ENCODE measurements at places on chromosomes 1 and 21.

DNA sequence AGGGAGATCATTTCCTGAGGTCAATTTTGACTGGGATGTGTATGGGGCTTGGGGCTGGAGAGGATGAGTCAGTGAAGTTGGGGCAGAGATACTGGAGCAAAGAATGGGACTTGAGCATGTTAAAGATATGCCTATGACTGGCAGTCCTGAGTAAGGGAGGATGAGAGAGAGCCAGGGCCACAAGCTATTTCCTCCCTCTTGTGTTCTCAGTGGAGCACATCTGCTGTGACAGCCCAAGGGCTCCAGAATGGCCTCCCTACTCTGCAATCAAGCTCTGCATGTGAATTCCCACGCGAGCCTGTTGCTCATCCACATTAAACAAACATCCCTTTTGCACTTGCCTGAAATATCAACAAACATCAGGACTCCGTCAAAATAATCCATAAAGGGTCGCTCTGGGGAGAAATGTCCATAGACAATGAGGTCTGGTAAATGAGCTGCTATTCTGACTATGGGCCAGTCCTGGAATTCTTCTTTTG, 9.2 kb downstream of the ADCY10 start:
- DNase-seq = no peak

DNA sequence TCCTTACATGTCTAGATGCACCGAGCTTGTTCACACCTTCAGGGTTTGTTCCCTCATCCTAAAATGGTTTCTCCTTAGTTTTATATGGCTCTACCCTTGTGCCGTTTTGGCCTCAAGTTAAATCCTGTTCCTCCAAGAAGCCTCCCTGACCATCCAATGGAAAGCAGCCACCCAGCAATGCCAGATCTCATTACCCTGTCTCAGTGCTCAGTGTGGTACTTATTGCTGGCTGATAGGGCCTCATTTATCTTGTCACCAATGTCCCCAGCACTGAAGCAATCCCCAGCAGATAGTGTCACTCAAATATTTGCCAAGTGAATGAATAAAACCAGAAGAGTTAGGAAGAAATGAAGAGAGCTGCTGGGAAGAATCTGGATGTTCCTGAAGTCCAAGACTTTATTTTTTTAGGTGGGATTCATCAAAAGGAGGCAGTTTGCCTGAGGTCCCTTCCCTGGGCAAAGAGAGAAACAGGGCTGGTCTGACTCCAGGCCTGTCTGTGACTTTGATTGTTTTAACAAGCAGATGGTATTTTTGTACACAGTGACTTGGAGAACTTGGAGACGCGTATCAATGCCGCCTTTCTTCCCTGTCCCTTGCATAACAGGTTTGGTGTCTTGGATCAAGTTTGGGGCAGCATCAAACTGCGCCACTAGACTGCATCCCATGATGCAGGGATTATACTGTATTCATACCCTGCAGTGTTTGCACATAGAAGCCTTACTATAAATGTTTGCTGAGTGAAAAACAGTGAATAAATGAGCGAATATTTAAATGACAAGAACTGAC, 221.2 kb downstream of the DISC1 start:
- DNase-seq = no peak

DNA sequence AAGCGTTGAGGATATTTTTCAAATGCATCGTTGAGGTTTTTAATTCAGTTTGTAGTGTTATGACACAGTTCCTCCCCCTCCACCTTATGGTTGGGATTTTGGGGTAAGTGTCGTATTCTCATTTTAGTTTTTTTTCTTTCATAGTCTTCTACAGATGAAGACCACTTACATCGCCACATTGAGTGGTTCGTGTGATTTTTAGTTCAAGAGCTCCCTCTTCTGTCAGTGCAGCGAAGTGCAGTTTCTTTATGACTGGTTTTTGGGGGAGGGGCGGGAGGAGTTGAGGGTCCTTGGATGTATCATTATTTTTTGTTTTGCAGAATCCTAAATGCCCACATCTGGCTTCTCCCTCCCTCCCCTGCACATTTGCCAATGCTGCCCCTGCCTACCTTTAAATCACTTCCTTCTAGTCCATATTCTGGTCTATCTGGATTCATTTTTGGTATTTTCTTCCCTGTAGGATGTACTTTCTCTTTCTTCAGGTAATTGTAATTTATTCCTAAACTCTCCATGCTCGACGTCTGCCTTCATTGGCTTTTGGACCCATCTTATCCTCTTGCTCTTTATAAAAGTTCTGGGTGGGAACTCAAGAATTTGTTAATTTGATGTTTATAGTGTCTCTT, 433.1 kb downstream of the CAMTA1 start:
- DNase-seq = peak; percentile 9

DNA sequence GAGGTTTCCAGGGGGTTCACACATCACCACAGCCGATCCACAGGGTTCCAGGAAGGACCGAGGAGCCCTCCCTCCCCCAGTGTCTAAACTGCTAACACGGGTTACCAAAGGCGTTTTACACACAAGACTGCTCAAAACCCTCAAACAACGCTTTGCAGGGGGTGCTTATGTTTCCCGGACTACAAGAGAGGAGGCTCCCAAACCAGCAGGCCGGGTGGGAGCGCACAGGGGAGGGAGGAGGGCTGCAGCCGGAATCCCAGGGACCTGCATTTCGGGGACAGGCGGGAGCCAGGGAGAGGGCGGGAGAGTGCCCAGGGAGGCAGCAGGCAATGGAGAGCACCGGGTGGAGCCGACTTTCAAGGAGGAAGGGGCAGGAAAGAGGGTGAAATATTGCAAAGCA, 50.8 kb downstream of the ACBD3 start:
- no peak for DNase-seq

DNA sequence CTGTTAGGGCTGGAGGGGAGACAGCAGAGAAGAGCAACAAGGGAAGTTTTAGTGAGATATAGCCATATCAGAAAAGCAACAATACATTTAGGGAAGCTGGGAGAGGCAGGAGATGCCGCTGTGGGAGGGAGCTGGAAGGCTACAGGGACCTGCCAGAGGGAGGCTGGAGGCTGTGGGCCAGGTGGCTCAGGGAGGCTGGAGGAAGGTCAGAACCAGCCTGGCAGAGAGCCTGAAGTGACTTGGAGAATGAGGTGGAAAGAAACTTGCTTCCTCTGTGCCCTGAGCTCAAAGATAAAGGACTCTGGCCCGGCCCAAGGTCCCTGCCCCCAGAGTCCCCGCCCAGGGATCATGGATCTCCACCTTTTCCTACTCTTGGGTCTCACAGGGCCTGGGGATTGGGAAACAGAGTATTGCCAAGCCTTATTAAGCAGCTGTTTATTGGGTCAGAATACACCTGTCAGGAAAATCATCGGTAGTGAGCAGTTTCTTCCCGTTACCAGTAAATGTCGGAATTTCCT, 85.9 kb downstream of the KIF26B start:
- no peak for DNase-seq

DNA sequence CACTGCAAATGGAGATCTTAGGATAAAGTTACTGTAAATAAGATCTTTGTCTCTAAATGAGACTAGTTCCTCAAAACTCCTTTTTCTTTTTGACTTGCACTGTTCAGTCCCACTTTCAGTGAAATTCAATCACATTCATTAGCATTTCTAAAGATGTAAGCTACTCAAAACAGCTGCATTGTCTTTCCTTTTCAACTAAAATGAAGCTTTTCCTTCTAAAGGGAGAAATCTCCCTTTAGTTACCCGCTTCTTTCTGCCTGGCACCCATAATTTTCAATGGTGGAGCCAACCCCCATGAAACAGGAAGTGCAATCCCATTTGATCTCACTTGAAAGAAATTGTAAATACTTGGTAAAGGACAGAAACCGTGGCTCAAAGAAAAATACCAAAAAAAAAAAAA, 387.4 kb upstream of the PKN2 start:
- DNase-seq = no peak

GRCh38 chr1:81310250-81310649, 490.5 kb upstream of the ADGRL2 start:
- DNase-seq = no peak

DNA sequence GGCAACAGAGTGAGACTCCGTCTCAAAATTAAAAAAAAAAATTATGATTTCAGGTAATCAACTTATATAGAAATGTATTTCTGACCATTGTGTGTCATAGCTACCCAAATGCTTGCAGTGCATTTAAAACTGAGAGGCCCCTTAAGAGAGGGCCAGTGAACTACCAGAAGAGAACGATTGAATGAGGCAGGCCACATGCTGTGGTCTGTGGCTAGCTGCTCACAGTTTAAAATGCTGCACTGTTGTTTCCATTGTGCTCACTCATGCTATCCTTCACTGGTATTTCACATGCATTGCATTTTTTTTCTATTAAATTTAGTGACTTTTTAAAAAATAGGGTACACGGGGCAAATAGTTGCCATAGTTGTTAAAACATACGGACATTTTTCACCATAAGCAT, 26.0 kb downstream of the CHML start:
- DNase-seq = no peak

- DNase-seq = no peak
Observed at GRCh38 chr1:26959722-26960624, at the start of gene KDF1. KDF1 (minus strand) TSS chr1:26960468; CDS start chr1:26952380, 8,088 bp downstream.

- DNase-seq = no peak
Observed at GRCh38 chr1:149936170-149936991, at the start of gene MTMR11. MTMR11 (minus strand) TSS chr1:149936879; CDS start chr1:149936647, 232 bp downstream.

DNA sequence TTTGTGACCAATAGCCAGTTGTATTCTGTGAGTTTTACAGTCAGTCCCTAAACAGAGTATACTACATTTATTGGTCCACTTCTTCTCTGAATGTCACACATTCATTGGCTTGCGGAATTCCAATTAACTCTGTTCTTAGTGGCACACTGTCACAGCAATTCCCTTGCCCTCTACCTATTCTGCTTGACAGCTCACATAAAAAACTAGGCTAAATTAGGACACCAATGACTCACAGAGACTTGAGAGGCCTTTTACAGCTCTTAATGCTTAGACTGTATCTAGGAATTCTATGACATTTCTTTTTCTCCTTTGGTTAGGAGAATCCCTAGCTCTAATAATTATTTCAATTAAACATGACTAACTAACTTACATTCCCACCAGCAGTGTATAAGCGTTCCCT, 104.1 kb downstream of the NEGR1 start:
- no peak for DNase-seq

DNA sequence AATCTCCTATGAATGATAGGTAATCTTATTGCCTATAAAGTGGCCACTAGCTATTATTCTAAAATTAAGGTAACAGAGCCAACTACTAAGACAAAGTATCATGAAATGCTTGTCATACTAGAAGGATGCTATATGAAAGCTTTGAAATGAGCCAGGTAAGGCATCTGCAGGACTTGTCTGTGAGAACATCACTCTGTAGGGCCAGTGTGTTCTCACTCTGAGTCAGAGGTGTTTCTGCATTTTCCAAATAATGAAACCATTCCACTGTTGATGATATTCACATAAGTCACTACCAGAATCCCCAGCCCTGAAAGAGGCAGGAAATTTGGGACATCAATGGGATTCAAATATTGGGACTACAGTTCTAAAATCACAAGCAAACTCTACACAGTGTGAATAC, 25.8 kb upstream of the GBP5 start:
- no peak for DNase-seq
